ENCODE measurements at places on chromosomes 2 and 18. TPM values are rescaled to one million over a fixed set of nuclear protein-coding genes. Genes with fewer than 3 reads are reported as not detected.

DNA sequence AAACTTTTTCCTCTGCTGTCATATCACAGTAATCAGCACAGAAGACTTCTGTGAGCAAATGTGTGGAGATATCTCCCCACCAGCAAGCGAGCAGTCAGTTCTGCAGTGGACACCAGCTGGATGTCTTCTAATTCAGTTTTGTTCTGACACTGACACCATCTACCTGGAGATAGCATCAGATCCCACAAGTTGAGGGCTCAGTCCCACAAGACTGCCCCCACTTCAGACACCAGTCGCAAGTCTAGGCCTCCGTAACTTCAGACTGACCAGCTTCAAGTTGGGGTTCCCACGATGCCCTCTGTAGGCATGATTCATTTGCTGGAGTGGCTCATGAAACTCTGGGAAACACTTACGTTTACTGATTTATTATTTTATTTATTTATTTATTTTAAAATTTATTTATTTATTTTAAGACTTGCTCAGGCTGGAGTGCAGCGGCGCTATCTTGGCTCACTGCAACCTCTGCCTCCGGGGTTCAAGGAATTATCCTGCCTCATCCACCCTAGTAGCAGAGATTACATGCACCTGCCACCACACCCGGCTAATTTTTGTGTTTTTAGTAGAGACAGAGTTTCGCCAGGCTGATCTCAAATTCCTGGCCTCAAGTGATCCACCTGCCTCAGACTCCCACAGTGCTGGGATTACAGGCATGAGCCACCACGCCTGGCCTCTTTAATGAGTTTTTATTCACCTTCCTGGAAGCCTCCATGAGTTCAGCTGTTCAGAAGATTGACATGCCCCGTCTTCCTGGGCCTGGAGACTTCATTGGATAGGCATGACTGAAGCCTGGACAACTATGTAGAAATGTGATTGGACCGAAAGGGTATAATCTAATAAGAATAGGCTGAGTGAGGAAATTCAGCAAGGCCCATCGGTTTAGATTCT is 55.7 kb downstream of the PAPOLG start:
- no peak for DNase-seq

GRCh38 chr2:240149943-240150784 is 9.7 kb upstream of the OTOS start:
- DNase-seq: peak; percentile 62

GRCh38 chr2:120432293-120432975 is 86.5 kb downstream of the INHBB start:
- DNase-seq: no peak

DNA sequence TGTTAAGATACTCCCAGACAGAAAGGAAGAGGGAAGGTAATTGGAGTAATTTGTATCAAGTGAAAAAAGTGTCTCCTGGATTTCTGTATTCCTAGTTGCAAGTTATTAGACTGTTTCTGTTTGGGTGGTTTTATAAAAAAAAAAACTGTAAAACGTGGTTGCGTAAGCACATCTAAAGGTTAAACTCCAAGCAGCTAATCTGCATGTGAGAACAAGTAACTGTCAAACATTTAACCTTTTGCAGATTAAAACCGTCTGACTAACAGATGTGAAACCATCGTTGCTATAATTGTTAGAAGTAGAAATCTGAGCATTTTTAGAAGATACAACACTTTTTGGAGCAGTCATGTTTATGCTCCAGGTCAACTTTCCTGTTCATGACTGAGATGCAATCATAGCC is 72.3 kb downstream of the AFF3 start:
- no peak for DNase-seq

DNA sequence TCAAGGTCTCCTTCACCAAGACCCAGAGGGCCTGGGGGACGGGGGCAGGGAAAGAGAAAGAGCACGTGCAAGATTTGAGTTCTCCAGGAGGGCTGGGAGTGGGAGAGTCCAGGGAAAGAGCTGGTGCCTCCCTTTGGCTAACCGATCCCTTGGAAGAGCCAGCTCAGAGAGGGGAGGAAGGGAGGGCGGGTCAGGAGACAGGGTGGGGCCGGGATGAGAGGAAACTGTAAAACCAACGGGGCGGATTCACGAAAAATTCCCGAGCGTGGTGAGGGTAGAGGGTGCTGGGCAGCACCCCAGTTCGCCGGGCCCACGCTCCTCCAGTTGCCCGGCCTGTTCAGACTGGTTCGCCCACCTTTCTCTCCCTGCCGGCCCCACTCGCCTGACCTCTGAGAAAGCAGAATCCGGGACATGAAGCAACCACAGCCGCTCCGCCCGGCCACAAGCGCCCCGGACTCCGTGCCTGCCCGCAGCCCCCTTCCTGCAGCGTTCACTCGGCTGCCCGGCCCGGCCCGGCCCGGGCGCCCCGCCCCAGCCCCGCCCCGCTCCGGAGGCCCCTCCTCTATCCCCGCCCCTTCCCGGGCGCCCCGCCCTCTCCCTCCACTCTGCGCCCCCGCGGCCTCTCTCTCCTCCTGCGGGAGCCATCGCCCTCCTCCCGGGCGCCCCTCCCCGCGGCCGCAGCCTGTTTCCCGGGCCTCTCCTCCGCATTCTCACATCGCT is 230.9 kb upstream of the SMAD2 start:
- peak; percentile 87 for DNase-seq

GRCh38 chr2:29430382-29431112 is 315.3 kb downstream of the CLIP4 start:
- DNase-seq: no peak

DNA sequence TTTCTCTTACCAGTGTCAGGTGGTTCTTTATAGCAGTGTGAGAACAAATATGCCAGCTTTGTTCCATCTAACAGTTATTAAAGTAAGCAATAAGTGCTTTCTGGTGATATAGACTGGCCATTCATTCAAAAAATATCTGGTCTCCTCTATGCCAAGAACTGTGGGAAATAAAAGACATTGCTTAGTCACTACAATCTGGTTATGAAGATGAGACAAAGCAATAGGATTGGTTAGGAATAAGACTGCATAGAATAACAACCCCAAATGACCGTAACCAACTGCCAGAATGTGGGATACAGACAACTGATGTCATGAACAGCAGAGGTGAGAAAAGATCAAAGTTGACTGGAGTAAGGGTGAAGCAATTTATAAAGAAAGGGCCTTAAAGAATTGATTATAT is 83.8 kb downstream of the MBD2 start:
- DNase-seq: peak; percentile 78

GRCh38 chr18:1037776-1038175 is 133.1 kb downstream of the ADCYAP1 start:
- no peak for DNase-seq

- peak; percentile 67 for DNase-seq
Measured at GRCh38 chr2:118250463-118250862, 162.2 kb downstream of the INSIG2 start.

GRCh38 chr2:224948859-224949258 is 93.4 kb downstream of the DOCK10 start:
- peak; percentile 78 for DNase-seq

GRCh38 chr2:525611-526010 is 151.6 kb downstream of the TMEM18 start:
- no peak for DNase-seq

DNA sequence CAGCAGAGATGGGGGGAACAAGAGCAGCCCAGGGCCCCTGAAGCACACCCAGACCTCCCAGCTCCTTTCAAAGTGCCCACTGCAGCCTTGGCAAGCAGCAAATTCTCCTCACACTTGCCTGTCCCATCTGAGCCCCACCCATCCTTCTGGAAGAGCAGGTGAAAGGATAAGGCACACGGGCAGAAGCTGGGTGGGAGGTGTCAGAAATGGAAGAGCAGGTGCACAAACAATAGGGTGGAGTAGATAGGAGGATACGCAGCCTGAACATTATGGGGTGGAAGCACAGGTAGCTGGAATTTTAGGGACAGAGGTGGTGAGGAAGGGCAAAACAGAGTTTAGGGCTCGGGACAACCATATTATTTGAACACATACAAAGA is 69.2 kb downstream of the TNS1 start:
- no peak for DNase-seq

DNA sequence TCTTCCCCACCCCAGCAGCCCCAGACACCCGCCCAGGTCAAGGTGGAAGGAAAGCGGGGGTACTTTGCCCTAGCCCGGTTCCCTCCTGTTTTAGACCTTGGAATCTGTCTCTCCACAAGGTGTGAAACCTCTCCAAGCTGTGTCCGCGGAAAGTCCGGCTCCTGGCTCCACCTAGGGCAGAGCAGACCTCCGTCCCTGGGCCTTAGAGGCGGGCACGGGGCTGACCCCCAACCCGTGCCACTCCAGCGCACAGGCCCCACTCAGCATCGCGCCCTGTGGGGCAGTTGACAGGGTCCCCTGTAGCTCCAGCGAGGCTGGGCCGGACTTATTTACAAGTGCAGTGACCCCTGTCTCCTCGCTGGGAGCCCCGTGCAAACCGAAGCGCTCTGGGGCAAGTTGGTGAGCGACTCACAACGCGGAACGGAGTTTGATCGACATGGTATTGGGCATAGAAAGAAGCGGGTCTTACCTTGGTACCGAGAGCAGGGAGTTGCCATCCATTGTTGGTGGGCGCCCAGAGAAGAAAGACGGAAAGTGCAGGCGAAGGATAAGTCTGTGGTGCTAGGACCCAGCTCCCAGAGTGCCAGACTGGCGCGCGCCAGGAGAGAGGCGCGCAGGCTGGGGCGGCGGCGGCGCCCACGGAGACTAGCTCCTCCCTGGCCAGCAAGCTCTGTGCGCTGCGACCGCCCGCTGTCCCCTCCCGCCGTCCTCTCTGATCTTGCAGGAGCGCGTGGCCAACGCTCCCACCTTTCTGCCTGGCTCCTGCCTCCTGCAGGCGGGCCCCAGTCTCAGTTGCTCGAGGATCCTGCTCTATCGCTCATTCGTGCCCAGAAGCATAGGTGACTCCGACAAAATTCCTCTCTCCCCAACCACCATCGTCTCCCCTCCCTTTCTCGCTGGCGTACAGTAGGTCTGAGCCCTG is at the start of gene SPHKAP:
SPHKAP (minus strand) TSS at position 590 of the 922 bp plus-strand sequence; CDS start at position 501, 89 bp downstream.
- peak; percentile 26 for DNase-seq

DNA sequence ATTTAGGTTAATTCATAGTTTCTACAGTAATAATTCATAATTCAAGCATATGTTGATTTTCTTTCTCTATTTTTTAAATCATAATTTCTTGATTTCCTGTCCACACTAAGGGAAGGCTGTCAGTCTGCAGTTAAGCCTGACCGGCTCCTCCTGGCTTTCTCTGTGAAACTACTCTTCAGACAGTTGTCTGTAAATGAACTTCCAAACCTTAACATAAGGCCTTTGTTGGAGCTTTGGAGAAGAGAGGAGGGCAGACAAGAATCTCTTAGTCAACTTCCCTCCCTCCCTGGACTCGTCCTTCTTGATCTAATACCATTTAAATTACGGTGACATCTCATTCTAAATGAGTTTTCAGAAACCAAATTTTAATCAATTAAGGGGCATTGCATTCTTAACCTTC is 404.1 kb upstream of the ST6GAL2 start:
- DNase-seq: no peak

DNA sequence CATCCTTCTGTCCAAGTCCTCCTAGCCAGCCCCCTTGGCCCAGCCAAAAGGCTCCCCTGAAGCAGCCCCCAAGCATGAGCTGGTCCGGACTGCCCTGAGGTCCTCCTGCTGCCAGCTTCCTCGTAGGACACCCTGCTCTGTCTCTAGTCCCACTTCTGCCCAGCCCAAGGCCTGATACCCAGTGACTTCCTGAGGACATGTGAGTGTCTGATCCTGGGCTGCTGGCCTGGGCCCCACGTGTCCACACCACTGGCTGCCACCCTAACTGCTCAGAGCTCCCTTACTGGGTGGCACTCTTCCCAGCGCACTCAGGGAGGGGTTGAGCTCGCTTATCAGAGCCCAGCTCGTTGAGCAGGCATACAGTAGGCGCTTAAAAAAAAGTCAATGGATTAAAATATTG is 34.4 kb upstream of the PDIA6 start:
- no peak for DNase-seq

DNA sequence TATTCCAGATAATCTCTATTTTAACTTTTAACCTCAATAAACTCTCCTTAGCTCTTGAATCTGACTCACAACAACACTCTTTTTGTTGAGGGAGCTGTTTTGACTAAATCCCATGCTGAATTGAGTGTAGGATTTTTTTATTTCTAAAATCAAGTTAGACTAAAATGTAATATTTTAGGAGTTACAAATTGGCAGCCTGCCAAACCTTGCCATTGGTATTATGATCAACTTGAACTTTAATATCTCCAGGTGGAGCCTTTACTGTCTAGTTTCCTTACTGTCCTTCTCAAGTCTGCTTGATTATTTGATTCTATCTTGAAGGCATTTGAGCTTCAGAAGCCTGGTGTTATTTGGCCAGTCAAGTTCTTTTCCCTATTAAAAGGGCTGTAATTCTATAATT is 8.7 kb downstream of the PIKFYVE start:
- no peak for DNase-seq

DNA sequence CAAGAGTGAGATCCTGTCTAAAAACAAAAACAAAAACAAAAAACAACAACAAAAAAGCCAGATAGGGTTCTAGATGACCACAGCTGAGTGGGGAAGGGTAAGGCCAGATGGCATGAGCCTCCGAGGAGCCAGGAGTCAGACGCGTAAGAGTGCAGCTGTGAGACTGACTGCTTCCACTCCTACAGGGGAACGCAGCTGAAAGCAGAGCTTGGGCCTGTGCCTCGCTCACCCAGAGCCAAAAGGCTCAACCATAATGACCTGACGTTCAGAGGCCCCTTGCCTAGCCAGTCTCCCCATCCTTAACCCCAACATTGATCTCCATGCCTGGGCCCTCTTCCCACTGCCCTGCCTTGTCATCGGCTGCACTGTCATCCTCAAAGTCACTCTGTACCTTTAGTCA is 26.5 kb upstream of the NCL start:
- no peak for DNase-seq

GRCh38 chr2:115427436-115427835 is 985.0 kb downstream of the DPP10 start:
- DNase-seq: no peak

- peak; percentile 65 for DNase-seq
Measured at GRCh38 chr2:20356042-20356441, 5.4 kb upstream of the PUM2 start.

GRCh38 chr2:46101557-46102220 is 195.5 kb upstream of the EPAS1 start:
- no peak for DNase-seq

- DNase-seq: peak; percentile 84
Measured at GRCh38 chr2:221461901-221462300, 110.2 kb downstream of the EPHA4 start.

Gene PECR
- 5.4 TPM for polyA plus RNA-seq

Gene LOXL3
- polyA plus RNA-seq: 55.2 TPM

Gene THSD7B
- polyA plus RNA-seq: not detected

Gene UGT1A3
- not detected for polyA plus RNA-seq

Gene CLHC1
- 5.6 TPM for polyA plus RNA-seq

Gene GKN2
- not detected for polyA plus RNA-seq

Gene GLI2
- 9.0 TPM for polyA plus RNA-seq

Gene LYPD1
- 0.51 TPM for polyA plus RNA-seq

Gene CPLX4
- polyA plus RNA-seq: not detected

Gene TRMT61B
- polyA plus RNA-seq: 21.1 TPM

Gene PLGLB1
- 1.4 TPM for polyA plus RNA-seq

Gene ONECUT2
- 0.01 TPM for polyA plus RNA-seq

Gene SLC35F6
- 37.1 TPM for polyA plus RNA-seq
